Mesenteric fat pad (tissue), 1 donor: ENCODE measurements at places on chromosomes 3 and 15.

GRCh38 chr3:79015854-79016253, 751.9 kb downstream of the ROBO1 start:
- DNase-seq = no peak

DNA sequence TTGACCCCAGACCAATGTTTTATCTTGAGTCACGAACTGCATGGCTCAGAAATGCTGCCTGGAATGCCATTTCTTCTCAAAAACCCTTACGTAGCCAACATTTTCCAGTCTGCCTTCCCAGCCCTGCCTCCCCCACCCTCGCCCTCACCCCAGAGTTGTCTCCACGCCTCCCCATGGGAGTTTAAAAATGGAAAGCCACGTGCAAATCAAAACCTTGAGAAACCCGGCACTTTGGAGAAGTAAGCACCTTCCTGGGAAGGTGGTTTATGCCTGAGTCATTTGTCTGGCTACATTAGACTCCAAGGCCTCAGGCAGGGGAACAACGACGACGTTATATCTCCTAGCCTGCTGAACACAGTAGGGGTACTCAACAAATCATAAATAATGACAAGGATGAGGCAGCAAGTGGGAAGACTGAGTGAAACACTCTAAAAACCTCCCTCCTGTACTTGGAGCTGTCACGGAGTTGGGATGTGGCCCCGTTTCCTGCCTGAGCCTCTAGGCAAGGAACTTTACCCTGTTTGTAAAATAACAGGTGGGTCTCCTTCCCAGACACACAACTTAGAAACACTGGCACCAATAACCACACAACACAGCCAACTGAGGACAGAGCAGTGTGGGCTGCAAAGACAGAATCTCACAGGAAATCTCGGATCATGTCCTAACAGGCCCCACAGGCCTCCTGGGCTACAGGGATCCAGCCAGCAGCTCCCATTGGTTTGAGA, 179.1 kb downstream of the NTRK3 start:
- DNase-seq = no peak

DNA sequence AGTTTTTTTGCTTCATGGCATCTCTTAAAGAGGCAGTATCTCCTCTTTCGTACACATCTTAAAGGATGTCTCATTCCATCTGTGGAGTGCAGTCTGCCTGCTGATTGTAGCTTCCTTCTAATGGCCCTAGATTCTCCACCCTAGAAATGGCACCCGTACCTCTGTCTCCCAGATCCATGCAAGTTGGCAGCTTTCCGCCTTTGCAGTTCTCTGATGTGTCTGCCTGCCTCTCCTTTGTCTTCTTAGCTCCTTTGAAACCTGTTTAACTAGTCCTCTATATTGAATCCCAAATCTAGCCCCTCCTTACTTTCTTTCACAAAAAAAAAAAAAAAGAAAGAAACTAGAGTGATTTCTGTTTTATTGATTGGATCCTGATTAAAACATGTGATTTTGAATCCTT, 1025.0 kb downstream of the ZPLD1 start:
- no peak for DNase-seq

DNA sequence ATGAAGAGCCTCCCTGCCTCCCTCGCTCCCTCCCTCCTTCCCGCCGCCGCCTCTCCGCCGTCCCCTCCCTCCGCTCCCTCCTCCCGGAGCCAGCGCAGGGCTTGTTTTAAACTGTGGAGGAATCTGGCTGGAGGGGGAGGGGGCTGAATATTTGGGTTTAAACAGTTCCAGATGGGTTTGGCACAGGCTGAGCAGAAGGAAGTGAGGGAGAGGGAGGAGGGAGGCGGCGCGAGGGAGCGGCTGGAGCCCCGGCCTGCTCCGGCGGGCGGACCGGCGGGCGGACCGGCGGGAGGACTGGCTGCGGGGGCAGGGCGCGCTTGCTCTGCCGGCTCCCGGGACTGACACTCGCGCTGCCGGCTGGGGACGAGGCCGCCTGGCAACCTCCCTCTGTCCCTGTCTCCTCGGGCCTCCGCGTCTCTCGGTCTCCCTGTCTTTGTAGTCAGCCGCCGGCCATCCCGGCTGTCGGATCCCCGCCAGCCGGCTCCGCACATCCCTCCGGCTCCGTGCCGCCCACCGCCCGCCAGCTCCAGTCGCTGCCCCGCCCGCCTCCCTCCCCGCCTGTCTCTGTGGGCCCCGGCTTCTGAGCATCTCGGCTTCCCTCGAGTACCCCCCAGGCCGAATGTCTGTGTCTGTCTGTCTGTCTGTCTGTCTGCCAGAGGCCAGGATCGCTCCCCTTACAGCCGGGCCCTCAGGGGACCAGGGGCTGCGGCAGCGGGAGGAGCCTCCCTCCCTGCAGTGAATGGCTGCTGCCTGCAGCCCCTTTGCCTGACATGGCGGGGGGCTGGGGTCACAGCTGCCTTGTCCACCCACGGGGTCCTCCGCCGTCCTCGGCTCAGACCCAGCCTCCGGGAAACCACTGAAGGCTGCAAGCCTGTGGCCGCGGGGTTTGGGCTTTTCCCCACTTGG, 7.6 kb downstream of the EPHB3 start:
- DNase-seq = no peak

DNA sequence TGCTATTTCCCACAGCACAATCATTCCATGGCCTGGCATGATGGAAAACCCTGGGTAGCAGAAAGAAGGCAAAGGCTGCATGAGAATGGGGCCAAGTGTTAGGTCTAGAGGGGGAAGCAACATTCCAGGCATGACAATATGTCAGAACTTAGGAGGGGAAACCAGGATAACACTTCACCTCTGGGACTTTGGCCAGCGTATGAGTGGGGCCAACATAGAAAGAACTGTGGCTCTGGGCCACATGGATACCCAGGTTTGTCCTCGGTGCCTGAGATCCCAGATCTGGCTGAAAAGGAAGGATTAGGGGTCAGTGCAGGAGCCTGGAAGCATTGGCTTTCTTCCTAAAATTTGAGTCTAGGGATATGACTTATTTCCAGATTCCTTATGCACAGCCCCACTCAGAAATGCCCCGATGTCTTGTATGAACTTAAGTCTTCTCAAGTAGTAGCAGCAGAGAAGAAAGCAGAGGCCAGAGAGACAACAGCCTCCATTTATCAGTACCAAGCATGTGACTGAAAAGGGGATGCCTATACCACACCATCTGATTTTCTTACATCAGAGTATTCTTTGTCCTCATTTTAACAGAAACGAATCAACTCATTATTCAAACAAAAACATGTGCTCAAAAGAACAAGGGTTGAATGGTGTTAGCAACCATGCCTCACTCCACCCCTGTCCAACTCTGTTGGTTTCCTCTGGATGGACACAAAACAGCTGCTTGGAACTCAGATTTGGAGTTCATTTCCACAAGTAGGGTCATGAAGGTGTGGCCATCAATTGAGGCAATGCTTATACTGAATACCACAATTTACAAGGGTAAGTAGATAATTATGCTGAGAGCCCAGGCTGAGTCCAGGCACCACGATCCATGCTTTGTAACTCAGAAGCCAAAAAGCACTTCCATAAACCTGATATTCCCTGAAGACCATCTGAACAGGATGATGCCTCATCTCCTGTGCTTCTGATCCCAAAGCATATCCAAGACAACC, 43.7 kb upstream of the NDUFB4 start:
- DNase-seq = no peak

GRCh38 chr3:53604232-53604631, 109.8 kb downstream of the CACNA1D start:
- no peak for DNase-seq

GRCh38 chr3:126267169-126267975, 87.0 kb upstream of the ALDH1L1 start:
- no peak for DNase-seq

DNA sequence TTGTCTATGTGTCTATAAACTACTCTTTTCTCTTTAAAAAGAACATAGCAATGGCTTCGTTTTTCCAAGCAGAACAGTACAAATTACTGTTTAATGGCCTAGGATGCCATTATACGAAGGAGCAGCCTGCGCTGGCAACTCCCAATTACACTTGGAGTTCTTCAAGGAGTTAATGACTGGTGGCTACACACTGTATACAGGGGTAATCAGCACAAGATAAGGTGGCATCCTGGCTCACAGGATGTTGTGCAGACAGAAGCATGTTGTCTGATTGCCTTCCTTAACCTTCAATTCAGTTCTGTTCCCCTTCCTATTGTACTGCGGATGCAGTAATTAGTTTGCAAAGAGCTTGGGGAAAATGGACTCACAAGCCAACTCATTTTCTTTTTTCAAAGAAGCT, 250.7 kb upstream of the ROBO2 start:
- DNase-seq = no peak
